WERI-Rb-1 (cell line): ENCODE measurements at places on chromosomes 3 and 15.

- no peak for DNase-seq
Measured at GRCh38 chr3:177051411-177051810, 145.9 kb downstream of the TBL1XR1 start.

- no peak for DNase-seq
Measured at GRCh38 chr3:141227752-141228151, 3.9 kb upstream of the PXYLP1 start.

- no peak for DNase-seq
Measured at GRCh38 chr3:159057621-159058020, 255.8 kb downstream of the MFSD1 start.

GRCh38 chr15:86489981-86490380 lies 410.3 kb downstream of the AGBL1 start:
- DNase-seq, result no peak

GRCh38 chr3:134486577-134487041 lies 752 bp downstream of the CEP63 start:
- no peak for DNase-seq

GRCh38 chr3:158451405-158452055 lies 119.5 kb upstream of the MLF1 start:
- DNase-seq, result no peak

GRCh38 chr3:46922871-46923558 lies 45.5 kb downstream of the PTH1R start:
- no peak for DNase-seq

DNA sequence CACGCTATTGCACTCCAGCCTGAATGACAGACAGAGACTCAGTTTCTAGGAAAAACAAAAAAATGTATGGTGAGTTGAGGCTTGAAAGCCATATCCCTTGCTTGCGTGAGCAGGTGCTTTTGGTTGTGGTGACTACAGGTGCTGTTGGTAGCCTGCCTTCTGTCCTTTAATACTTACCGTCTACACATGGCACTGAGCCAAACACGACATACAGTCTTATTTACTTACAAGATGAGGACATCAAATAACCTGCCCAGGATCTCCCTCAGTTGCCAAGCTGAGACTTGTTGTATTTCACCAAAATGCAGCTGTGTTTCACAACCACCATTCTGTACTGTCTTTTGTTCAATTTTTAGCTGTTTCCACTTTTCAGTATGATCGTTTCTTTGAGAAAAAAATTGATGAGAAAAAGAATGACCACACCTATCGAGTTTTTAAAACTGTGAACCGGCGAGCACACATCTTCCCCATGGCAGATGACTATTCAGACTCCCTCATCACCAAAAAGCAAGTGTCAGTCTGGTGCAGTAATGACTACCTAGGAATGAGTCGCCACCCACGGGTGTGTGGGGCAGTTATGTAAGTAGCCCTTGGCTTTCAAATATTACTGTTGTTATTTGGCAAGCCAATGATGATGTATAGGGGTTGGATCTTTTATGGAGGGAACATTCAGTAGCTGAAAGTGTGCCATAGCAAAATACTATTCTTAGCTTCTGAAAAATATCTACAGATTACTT lies 6.5 kb downstream of the ALAS1 start:
- DNase-seq, result no peak

- DNase-seq, result no peak
Measured at GRCh38 chr3:130509008-130509407, 8.0 kb upstream of the COL6A6 start.

DNA sequence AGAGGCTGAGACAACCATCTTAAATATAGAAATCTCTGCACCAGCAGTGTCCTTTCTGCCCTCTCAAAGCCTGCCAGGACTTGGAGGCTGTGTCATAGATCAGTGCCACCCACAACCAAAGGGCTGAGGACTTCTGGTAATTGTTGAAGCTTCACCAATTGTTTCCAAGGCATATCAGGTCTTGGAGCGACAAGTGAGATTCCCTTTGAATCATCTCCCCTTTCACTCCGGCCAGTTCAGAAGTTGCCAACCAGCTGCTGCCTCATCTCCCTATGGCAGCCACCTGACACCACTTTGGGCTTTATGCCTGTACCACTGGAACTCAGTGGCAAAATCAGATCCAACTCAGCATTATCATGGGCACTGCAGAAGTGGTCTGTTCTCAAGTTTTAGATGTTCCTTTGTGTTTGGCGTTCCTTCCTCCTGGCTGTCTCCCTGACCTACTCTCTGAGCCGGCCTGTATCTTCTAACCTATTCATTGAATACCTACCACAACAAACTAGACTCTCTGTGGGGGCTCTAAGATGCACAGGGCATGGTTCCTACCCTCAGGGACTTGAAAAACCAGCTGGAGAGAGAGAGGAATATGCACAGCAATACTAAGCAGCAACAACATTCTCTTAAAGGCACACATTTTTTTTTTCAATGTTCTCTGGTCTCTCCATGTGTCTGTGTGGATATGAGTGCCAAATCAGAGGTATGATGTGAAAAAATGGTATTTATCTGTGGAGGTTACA lies 90.8 kb upstream of the PFN2 start:
- no peak for DNase-seq

DNA sequence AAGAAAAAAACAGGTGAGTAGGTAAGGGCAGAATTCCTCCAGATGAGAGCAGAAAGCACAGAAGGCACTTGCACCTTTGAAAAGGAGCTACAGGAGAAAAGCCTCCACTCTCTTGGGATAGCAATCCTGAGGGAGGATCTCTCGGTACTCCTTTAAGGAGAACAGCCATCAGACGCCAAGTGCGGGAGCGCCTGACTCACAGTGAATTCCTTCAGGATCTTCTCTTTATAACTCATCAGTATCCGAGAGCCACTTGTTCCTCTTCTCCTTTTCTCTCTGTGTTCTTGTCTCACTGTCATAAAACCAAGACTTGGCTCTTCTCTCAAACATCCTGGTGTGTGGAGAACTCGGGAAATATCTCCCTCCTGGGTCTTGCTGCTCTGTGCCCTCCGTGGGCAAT lies 10.1 kb upstream of the GOLGA8J start:
- no peak for DNase-seq
